Osteoblast (primary cell): ENCODE measurements at places on chromosomes 4 and X. TPM values are rescaled to one million over a fixed set of nuclear protein-coding genes. Genes with fewer than 3 reads are reported as not detected.

DNA sequence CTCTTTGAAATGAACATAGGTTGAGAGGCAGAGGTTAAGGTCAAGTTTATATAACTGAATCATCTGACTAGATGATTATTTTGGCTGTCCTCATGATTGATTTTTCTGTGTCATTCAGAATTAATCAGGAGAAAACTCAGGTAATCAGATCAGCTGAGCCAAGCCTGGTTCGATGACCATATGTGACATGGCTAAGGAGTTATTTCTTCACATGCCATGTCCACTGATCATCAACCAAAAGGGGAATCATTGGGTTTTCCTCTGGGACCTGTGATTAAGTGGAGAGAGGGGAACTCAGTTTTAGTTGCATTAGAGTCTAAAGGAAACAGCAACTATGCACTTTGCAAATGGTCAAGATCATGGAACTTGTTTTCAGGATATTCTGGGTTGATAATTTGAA, 20.3 kb upstream of the PACRGL start:
- no peak overlapping the region for H3K27ac ChIP-seq
- H3K27me3 ChIP-seq: peaks cover 13% of the 10 kb centered on the region
- peaks cover 10% of the 10 kb centered on the region for H3K4me1 ChIP-seq
- H3K36me3 ChIP-seq: no peaks in the 10 kb centered on the region
- no peak overlapping the region for H3K4me3 ChIP-seq

RADX gene
- 1.2 and 1.4 TPM in 2 replicates for total RNA-seq

DNA sequence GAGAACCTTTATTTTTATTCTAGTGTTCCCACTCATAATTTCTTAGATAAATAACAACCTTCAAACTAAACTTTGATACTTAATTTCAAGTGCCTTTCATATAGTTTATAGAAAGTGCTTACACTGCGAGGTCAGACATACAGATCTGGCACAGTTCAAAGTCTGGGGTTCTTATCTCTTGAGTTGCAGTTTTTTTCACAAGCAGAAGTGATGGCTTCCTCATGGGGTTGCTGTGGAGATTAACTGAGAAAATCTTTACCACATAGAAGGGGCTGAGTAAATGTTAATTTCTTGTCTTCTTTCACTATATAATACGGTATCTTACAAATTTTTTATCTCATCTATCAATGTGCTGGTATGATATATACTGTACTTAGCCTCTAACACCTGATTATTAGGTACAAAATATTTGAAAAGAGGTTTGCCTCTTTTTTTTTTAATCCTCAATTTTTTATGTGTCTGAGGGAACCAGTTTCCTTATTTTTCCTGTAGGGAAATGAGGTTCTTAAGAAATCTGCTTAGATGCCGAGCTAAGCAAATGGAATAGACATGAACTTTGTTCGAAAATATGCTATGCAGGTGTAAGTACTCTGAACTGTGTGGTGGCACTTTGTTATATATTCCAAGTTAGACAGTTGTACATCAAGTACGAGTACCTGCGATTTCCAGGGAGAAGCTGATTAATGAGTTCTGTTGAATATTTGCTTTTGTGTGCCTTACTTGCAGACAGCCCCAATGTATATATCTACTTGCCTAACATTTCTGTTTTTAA, 3.3 kb downstream of the ING2 start:
- DNase-seq: no peak
- no peak overlapping the region for H3K27ac ChIP-seq
- peaks cover 11% of the 10 kb centered on the region for H3K36me3 ChIP-seq
- H3K27me3 ChIP-seq: no peaks in the 10 kb centered on the region

DNA sequence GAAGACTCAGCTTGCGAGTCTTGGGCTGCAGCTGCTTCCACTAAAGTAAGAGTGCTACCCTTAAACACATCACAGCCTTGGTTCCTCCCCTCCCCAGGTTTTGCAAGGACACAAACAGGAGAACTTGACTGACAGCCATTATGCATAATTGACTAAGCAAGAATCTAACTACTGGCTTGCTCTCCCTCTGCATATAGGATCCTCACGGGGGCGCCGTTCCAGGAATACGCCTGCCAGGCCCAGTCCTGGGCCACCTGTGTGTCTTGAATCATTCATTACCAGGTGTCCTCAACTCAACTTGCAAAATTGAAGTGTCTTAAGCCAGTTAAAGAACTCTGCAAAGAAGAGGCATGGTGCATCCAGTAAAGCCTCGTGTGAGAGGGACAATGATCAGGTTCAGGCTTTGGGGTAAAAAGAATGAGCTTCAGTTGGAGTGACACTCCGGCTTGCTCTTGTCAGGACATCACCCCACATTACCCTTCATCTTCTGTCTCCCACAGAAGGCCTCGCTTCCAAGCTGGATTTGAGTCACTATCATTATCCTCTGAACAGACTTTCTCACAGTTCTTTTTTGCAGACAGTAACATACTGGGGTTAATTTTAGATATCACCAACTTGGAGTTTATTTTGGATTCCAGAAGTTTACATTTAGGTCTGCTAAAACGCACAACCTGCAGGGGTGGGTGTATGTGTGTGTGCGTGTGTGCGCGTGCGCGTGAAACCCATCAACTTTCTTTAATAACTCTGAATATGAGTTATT, 273.5 kb upstream of the HS3ST1 start:
- peaks cover 45% of the 10 kb centered on the region for H3K4me1 ChIP-seq
- no peak overlapping the region for H3K27ac ChIP-seq
- H3K27me3 ChIP-seq: no peaks in the 10 kb centered on the region
- H3K36me3 ChIP-seq: no peaks in the 10 kb centered on the region
- DNase-seq: no peak

DNA sequence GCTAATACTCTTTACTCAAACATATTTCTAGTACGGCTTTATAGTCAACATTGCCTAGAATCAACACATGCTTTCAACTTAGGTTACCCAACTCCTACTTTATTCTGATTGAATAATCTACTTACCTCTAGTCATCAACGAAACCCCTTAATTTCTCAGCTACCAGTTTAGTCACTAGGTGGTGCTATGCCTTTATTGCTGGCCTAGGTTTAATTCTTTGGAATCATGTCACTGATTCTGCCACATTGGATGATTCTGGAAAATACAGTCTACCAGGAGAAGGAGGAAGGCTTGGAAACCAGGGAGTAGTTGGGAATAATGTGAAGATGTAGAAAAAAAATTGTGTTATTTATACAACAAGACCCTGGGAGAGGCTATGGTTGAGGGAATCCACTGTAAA, 167.7 kb downstream of the DCAF12L2 start:
- no peaks in the 10 kb centered on the region for H3K27me3 ChIP-seq
- no peaks in the 10 kb centered on the region for H3K4me1 ChIP-seq
- no peak overlapping the region for H3K4me3 ChIP-seq
- no peak for DNase-seq
- no peaks in the 10 kb centered on the region for H3K36me3 ChIP-seq

DNA sequence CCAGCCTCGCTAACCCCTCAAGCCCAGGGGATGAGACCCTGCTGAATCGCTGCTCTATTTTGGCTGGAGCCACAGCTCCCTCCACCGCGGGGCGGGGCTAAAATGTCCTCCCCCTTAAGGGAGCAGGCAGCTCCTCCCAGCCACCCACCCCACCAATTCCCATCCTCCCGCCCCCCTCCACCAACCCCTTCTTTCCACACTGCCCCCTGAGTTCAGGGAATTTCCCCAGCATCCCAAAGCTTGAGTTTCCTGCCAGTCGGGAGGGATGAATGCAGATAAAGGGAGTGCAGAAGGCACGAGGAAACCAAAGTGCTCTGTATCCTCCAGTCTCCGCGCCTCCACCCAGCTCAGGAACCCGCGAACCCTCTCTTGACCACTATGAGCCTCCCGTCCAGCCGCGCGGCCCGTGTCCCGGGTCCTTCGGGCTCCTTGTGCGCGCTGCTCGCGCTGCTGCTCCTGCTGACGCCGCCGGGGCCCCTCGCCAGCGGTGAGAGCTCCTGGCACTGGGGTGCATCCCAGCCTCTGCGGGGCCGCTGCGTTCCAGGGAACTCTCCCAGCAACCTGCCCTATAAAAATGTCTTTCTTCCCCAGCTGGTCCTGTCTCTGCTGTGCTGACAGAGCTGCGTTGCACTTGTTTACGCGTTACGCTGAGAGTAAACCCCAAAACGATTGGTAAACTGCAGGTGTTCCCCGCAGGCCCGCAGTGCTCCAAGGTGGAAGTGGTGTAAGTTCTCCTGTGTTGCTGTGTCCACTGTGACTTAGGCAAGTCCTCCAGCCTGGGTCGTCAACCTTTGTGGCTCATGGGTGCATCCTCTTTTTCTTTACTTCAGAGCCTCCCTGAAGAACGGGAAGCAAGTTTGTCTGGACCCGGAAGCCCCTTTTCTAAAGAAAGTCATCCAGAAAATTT, at the start of gene CXCL6:
CXCL6 (plus strand) TSS at position 306 of the 907 bp plus-strand sequence; CDS start at position 379, 73 bp downstream.
- H3K36me3 ChIP-seq: no peaks in the 10 kb centered on the region
- H3K4me1 ChIP-seq: peaks cover 31% of the 10 kb centered on the region
- peak; percentile 85 for DNase-seq
- no peak within 1 kb of the TSS for H3K27ac ChIP-seq
- H3K27me3 ChIP-seq: no peaks in the 10 kb centered on the region
- peak within 1 kb of the TSS; percentile 70 for H3K4me3 ChIP-seq

GRCh38 chr4:18568600-18568999, 547.0 kb upstream of the LCORL start:
- no peak overlapping the region for H3K27ac ChIP-seq
- peak; percentile 47 for DNase-seq
- H3K27me3 ChIP-seq: no peaks in the 10 kb centered on the region
- no peak overlapping the region for H3K4me3 ChIP-seq

DNA sequence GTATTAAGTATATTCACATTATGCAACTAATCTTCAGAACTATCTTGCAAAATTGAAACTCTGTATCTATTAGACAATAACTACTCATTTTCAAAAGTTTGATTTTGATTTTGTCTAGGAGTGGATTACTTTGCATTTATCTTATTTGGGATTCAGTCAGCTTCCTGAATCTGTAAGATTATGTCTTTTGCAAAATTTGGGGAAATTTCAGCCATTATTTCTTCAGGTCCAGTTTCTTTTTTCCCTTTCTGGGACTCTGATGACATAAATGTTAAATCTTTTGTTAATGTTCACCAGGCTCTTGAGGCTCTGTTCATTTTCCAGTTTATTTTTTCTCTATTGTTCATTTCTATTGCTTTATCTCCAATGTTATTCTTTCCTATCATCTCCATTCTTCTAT, 15.0 kb downstream of the RPS6KA3 start:
- H3K27me3 ChIP-seq: no peaks in the 10 kb centered on the region
- H3K36me3 ChIP-seq: no peaks in the 10 kb centered on the region
- H3K4me1 ChIP-seq: peaks cover 6% of the 10 kb centered on the region
- no peak overlapping the region for H3K27ac ChIP-seq
- H3K4me3 ChIP-seq: no peak overlapping the region

DNA sequence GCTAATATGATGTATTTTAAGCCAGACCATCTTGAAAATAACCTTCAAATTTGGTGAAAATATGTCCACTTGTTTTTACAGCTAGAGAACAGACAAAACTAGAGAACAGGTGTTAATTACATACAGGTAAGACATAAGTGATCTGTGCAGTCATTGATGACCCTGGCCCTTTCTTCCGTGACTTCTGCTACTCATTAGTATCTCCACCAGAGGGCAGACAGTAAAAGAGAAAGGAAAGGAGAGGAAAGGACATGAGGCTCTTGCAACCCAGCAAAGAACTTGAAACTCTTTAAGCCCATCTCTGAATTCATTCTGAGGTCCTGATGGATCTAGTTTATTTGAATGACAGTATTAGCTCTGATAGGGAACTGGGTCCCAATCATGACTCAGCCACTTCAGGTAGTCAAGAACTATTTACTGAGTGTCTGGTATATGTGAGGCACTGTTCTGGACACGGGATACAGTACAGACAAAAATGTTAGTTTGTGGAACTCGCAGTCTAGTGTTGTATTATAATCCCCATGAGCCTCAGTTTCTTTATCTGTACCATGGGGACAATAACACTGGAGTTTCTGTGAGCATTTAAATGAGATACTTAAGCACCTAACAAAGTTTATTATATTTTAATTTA, 121.0 kb upstream of the TEX13D start:
- no peak overlapping the region for H3K27ac ChIP-seq
- H3K4me1 ChIP-seq: no peaks in the 10 kb centered on the region
- no peak overlapping the region for H3K4me3 ChIP-seq
- H3K36me3 ChIP-seq: no peaks in the 10 kb centered on the region
- no peaks in the 10 kb centered on the region for H3K27me3 ChIP-seq

GRCh38 chr4:76028350-76028765, 5.1 kb upstream of the CXCL10 start:
- no peaks in the 10 kb centered on the region for H3K4me1 ChIP-seq
- H3K36me3 ChIP-seq: no peaks in the 10 kb centered on the region
- no peak overlapping the region for H3K4me3 ChIP-seq
- no peak for DNase-seq
- H3K27me3 ChIP-seq: peaks cover 40% of the 10 kb centered on the region

DNA sequence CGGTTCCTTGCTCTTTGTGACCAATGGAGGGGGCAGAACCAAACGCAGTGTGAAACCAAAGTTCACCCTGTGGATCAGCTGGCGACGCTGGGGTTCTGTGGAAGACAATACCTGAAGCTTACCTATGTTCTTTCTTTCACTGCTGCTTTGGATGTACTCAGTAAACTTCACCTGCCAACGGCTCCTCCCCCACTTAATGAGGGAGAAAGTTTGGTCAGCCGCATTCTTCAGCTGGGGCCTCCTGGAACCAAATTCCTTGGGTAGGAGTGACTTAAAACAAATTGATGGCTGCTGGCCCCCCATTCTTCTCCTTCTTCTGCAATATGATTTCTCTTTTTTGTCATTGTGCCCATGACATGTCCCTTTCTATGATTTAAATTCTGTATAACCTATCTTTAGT, 282.4 kb downstream of the ANK2 start:
- H3K27me3 ChIP-seq: no peaks in the 10 kb centered on the region
- no peak overlapping the region for H3K4me3 ChIP-seq
- no peaks in the 10 kb centered on the region for H3K36me3 ChIP-seq
- no peak overlapping the region for H3K27ac ChIP-seq
- DNase-seq: no peak
- H3K4me1 ChIP-seq: no peaks in the 10 kb centered on the region

DNA sequence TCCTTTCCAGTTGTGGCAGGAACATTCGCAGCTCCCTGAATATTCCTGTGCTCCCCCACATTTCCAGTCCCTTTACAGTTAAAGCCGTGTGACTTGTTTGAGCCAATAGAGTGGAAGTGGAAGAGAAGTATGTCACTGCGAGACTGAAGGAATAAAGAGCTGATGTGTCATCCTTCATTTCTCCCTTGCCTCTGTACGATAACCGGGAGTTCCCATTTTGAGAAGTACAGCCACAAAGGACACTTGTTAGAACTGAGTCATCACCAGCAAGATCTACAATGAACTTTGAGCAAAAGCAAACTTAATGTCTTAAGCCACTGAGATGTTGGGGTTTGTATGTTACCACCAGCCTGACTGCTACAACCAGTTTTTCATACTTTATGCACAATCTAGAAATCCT, 92.3 kb downstream of the SPRY1 start:
- DNase-seq: peak; percentile 88
- no peak overlapping the region for H3K4me3 ChIP-seq
- H3K27me3 ChIP-seq: no peaks in the 10 kb centered on the region
- no peak overlapping the region for H3K27ac ChIP-seq

GRCh38 chr4:148162519-148162918, 279.7 kb downstream of the NR3C2 start:
- H3K36me3 ChIP-seq: no peaks in the 10 kb centered on the region
- H3K4me1 ChIP-seq: no peaks in the 10 kb centered on the region
- no peaks in the 10 kb centered on the region for H3K27me3 ChIP-seq

GRCh38 chrX:22193851-22194659, 78.7 kb upstream of the CBLL2 start:
- H3K4me3 ChIP-seq: no peak overlapping the region
- no peaks in the 10 kb centered on the region for H3K4me1 ChIP-seq
- no peak for DNase-seq
- H3K36me3 ChIP-seq: no peaks in the 10 kb centered on the region
- no peaks in the 10 kb centered on the region for H3K27me3 ChIP-seq
- H3K27ac ChIP-seq: no peak overlapping the region

GRCh38 chrX:3807906-3808305, 94.5 kb upstream of the PRKX start:
- no peak for DNase-seq
- H3K36me3 ChIP-seq: no peaks in the 10 kb centered on the region
- H3K27me3 ChIP-seq: peaks cover 17% of the 10 kb centered on the region
- H3K4me1 ChIP-seq: no peaks in the 10 kb centered on the region
